Stimulated activated CD4-positive, alpha-beta T cell treated with anti-CD3 and anti-CD28 coated beads, Interleukin-15, amount 100 ng/mL, for 1 hour (primary cell): ENCODE measurements at places on chromosomes 4 and X.

DNA sequence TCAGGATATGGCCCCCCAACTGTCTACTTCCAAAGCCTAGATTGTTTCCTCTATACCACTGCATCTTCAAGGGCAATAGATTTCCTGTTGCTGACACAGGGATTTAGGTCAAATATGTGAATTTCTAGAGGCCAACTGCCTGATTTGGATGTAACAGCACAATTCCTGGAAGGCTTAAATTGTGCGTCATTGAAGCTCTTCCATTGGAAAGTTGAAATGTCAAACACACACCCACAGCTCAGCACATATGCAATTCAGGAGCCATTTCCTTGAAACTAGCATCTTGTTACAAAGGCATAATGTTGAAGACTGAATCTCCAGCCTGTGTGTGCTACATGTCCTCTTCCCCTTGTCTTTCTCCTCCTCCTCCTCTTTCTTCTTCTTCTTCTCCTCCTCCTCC is 158.6 kb downstream of the STK32B start:
- no peak for DNase-seq

GRCh38 chr4:161767116-161767515 is 396.7 kb downstream of the FSTL5 start:
- no peak for DNase-seq

DNA sequence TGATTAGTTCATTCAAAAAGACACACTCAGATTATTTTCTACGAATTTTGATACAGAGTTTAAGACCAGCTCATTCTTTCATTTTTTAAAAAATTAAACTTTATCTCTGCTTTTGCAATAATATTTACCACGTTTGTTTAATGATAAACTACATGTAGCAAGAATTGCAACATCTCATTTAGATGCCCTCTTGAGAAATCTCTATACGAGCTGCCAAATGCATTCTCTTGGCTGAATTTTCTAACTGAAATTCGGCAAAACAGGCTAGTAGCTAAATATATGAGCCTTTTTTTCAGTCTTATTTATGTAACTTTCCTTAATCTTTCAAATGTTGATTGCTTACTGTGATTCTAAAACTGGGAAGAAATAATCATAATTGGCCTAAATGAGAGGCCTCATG is 2.1 kb upstream of the GC start:
- DNase-seq = no peak

GRCh38 chr4:137994853-137995252 is 247.3 kb downstream of the SLC7A11 start:
- no peak for DNase-seq

- no peak for DNase-seq
These were observed 407.4 kb upstream of the NR3C2 start for GRCh38 chr4:148849581-148849980.

DNA sequence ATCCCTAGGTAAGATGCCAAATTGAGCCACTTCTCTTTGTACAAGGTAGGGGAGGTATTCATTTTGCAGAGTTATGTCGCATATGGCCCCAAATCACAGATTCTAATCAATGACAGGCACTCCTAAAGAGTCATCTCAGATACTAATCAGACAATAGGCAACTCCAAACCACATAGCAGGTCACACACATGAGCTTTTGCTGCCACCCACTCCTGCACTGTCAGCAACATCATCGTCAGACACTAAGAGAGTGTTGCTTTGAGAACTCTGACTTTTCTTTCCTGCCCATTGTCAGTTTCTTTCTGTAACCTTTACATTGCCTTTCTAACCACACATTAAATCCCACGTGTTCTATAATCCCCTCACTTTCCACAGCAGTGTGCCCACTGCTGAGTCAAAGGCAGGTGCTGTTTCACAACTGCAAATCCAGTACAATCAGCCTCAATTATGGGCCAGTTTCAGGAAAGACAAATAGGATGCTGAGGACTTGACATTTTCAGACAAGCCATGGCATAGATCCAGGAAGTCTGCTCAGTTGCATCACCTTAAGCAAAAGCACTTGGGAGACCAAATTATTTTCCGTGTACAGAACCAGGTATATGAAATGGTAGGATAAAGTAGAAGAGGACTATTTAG is 23.5 kb downstream of the TMEM31 start:
- no peak for DNase-seq

DNA sequence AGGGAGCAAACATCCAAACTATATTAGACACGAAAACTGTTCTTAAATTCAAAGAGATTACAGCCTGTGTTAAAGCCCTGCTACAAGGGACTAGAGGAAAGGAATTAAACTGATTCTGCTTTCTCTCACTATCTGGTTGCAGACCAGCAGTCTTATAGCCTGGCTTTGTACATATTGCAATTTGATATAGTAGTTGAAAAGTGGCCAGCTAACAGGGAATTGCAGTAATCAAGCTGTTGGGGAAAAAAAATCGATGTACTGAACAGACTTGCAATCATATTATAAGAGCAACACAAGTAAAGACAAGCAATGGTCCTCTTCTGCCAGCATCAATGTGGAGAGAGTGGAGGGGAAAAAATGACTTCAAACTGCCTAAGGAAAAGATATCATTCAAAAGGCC is 364.4 kb upstream of the EPHA5 start:
- DNase-seq = no peak
